ENCODE measurements at places on chromosomes 1 and 21.

GRCh38 chr1:152481869-152482664 lies 28.5 kb upstream of the LCE5A start:
- ATAC-seq, result no peak

GRCh38 chr1:43305926-43306687 lies 5.3 kb downstream of the TIE1 start:
- no peak for ATAC-seq

GRCh38 chr1:87826681-87827251 lies 498.1 kb downstream of the LMO4 start:
- peak; percentile 59 for ATAC-seq

- ATAC-seq, result no peak
Observed at GRCh38 chr1:228763561-228763960, 28.3 kb downstream of the RHOU start.

- peak; percentile 81 for ATAC-seq
Observed at GRCh38 chr1:46757247-46757955, 38.5 kb upstream of the EFCAB14 start.

- ATAC-seq, result no peak
Observed at GRCh38 chr1:78676347-78676982, 26.8 kb downstream of the IFI44 start.

- no peak for ATAC-seq
Observed at GRCh38 chr1:160413716-160414115, 13.4 kb downstream of the VANGL2 start.

- no peak for ATAC-seq
Observed at GRCh38 chr1:2563205-2563604, 7.0 kb downstream of the TNFRSF14 start.

DNA sequence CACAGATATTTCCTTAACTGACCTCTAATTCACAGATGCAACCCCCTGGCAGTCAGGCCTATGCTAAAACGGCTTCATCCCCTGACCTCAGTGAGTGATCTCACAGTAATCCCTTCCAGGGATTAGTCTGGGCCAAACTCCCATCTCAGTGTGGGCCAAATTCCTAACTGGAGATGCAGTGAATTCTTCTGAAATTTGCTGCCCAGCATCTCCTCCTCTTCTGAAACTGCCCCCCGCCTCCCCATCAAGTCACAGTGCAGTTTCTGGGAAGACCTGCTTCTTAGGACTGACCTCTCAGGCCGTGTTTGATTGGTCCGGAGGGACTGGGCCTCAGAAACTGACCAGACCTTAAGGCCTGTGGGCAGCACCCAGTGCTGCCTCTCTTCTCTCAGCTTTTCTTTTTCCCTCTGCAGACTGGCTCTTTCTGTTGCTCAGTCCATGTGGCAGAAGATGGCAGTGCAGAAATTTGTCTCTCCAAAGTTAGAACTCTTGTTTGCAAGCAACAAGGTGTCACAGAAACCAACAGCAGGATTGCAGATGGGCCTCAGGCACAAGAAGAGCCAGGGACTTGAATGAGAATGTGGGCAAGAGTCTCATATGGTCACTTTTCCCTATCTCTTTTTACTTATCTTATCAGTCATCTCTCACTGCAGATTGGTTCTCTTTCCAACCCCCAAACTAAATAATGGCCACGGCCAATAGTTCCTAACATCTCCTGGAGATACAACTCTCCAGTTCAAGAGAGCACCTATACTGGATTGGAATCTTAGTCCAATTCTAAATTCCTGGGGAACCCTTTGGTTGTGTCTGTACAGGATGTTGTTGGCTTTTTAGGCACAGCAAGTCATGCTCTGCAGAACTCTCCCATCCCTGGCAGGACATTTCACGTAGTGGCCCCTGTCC lies 95.5 kb upstream of the RALGPS2 start:
- no peak for ATAC-seq

- ATAC-seq, result no peak
Observed at GRCh38 chr21:39111931-39112550, 71.2 kb downstream of the PSMG1 start.

GRCh38 chr1:58592522-58593134 lies 15.6 kb upstream of the TACSTD2 start:
- ATAC-seq, result peak; percentile 88

GRCh38 chr1:32195972-32196823 lies 4.2 kb upstream of the CCDC28B start:
- no peak for ATAC-seq

GRCh38 chr1:71228241-71228640 lies 147.4 kb upstream of the ZRANB2 start:
- ATAC-seq, result no peak

- peak; percentile 68 for ATAC-seq
Observed at GRCh38 chr1:160416369-160416768, 16.0 kb downstream of the VANGL2 start.

DNA sequence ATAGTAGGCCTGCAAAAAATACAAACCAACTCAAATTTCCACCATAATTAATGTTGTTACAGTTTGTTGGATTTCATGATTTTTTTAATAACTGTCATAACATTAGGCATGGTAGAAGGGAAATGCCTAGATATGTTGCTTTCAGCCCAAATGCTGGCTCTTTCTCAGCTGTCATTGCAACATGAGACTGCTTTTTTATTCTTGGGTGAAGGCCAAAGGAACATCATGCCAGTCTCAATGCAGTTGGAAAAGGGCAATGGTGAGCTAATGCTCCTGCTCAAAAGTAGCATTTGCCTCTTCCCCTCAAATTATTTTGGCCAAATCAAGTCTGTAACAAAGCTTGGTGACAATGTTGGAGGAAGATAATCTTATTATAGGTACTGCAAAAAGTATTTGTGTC lies 877.7 kb upstream of the PRMT6 start:
- ATAC-seq, result no peak

GRCh38 chr1:228276174-228276831 lies 68.5 kb downstream of the OBSCN start:
- ATAC-seq, result no peak

DNA sequence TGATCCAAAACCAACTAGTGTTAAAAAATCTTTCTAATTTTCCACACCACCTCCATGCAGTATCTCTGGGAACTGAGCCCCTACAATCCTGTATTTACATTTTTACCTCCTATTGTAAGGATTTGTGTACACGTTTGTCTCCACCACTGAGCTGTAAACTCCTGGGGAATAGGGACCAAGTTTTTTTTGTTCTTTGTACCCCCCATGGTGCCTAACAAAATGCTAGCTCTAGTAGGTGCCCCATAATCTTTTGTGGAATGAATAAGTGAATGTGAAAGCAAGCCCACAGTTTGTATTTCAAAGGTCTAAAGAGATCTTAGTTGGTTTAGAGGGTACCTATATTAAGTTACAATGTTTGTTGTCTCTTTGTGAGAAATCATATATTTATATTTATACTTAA lies 879 bp upstream of the WLS start:
- ATAC-seq, result no peak

- peak; percentile 38 for ATAC-seq
Observed at GRCh38 chr1:27940297-27940696, 5.5 kb downstream of the SMPDL3B start.

- ATAC-seq, result no peak
Observed at GRCh38 chr1:33177996-33178540, 3.8 kb downstream of the TRIM62 start.

DNA sequence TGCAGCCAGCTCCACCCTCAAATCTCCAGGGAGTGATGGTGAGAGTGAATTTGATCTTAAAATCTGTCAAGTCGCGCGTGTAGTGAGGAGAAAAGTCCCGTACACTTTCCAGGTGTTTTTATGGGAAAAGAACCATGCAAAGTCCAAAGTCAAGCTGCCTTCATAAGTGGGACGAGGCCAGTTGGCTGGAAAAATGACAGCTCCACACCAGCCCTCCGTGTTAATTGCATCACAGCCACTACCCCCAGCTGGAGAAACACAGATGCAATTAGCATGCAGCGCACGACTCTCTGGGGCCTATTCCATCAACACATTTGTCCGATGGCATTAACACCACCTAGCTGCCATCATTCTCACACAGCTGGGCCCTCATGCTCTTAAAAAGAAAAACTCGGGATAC lies 68.4 kb downstream of the KLHDC7A start:
- ATAC-seq, result no peak

- no peak for ATAC-seq
Observed at GRCh38 chr1:226306425-226306824, 2.5 kb downstream of the LIN9 start.

GRCh38 chr1:6950001-6950765 lies 164.9 kb downstream of the CAMTA1 start:
- ATAC-seq, result no peak

GRCh38 chr1:35226546-35226945 lies 33.6 kb upstream of the SFPQ start:
- no peak for ATAC-seq

GRCh38 chr1:7420470-7421100 lies 350.5 kb upstream of the VAMP3 start:
- ATAC-seq, result no peak

DNA sequence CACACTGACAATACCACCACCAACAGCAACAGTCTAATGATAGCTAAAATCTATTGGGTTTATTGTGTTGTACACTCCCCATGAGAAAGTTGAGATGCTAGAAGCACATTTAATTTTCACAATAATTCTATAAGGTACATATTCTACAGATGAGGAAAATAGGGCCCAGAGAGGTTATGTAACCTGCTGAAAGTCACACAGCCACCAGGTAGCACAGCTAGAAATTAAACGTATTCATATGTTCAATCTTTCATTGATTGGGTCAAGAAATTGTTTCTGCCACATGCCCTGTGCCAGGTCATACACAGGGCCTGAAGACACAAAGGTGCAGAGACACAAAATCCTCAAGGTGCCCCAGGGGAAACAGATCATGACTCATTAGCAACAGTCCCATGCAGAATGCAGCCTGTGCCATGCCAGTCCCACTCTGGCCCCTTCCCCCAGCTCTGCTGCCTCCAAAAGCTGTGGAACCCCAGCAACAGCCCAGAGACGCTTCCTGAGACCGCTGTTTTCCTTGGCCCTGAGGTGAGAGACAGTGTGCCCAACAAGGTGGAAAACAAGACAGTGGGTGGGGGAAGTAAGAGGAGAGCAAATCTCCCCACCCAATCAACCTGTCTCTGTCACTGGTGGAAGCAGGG lies 32.1 kb downstream of the GJA4 start:
- no peak for ATAC-seq

DNA sequence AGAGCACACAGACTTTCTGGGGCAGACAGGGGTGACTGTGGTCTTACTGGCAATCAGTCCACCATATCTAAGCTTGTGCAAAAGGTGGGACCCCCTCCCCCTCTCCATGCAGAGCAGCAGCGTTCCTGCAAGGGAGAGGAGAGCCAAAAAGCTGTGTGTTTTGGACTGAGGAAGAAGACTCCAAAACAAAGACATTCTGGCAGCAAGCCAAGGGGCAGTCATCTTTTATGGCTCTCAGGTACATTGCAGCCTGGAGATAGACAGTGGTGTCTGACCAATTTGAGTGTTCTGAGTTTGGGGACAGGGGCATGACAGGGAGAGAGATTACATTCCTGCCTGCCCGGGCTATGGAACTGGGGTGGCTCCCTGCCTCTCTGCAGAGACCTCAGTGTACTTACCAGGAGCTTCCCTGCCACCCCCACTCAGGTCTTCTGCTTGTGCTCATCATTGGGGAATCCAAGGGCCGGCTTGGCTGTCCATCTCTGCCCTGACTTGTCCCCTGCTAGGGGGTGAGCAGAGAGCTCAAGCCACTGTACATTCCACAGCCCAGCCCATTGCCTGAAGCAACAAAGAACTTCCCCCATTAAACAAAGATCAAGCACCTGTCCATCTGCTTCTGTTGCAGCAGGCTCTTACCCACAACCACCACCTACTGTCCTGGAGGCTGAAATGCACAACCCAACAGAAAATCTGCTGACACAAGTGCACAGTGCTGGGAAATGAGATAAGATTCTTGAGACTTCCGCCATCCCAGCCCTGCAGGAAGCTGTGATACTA lies 131.1 kb downstream of the EVI5 start:
- no peak for ATAC-seq

GRCh38 chr1:58497499-58497898 lies 49.0 kb downstream of the OMA1 start:
- no peak for ATAC-seq

- ATAC-seq, result no peak
Observed at GRCh38 chr21:15443740-15444117, 286.1 kb upstream of the USP25 start.

- no peak for ATAC-seq
Observed at GRCh38 chr1:94908190-94908589, 18.7 kb downstream of the CNN3 start.
